ENCODE measurements at places on chromosomes 3 and 15. TPM values are rescaled to one million over a fixed set of nuclear protein-coding genes. Genes with fewer than 3 reads are reported as not detected.

The RASGRP1 gene
- 0.22 TPM for total RNA-seq

The SLC28A1 gene
- 0.12 TPM for total RNA-seq

The GLDN gene
- total RNA-seq, result 0.22 TPM

The FETUB gene
- total RNA-seq, result not detected

The PLSCR2 gene
- not detected for total RNA-seq

The LRRC2 gene
- total RNA-seq, result 7.4 TPM

The ITIH1 gene
- not detected for total RNA-seq

The VGLL4 gene
- 27.0 TPM for total RNA-seq

The SH2D7 gene
- total RNA-seq, result not detected

The WDR93 gene
- total RNA-seq, result under 0.01 TPM

The GPR171 gene
- total RNA-seq, result not detected

The EPHB1 gene
- 0.12 TPM for total RNA-seq

The SLC9C1 gene
- total RNA-seq, result 0.12 TPM

The GOLGA8R gene
- 1.9 TPM for total RNA-seq

The FSIP1 gene
- total RNA-seq, result 1.3 TPM

The RTP1 gene
- not detected for total RNA-seq

The TGM5 gene
- not detected for total RNA-seq

The RAB5A gene
- 65.5 TPM for total RNA-seq

The SLC35A5 gene
- 33.9 TPM for total RNA-seq

The ESYT3 gene
- 6.5 TPM for total RNA-seq

The FMN1 gene
- 11.0 TPM for total RNA-seq

The SKOR1 gene
- total RNA-seq, result 0.12 TPM

The MOBP gene
- under 0.01 TPM for total RNA-seq

The KBTBD12 gene
- total RNA-seq, result not detected

The LRRC28 gene
- 13.4 TPM for total RNA-seq

The ISL2 gene
- 0.12 TPM for total RNA-seq

The PARL gene
- total RNA-seq, result 30.6 TPM

The GNAT1 gene
- not detected for total RNA-seq

The CLRN1 gene
- not detected for total RNA-seq

The ATP2B2 gene
- total RNA-seq, result not detected

The MYLK gene
- total RNA-seq, result 611 TPM

The GOLGA8J gene
- total RNA-seq, result 0.11 TPM

The SHC4 gene
- 1.7 TPM for total RNA-seq

The DLEC1 gene
- 0.12 TPM for total RNA-seq

The TGM4 gene
- total RNA-seq, result not detected

The GASK1A gene
- total RNA-seq, result 2.2 TPM

The KLF15 gene
- total RNA-seq, result 1.5 TPM

The DUOX2 gene
- not detected for total RNA-seq

The CHRNA3 gene
- total RNA-seq, result not detected

The MNS1 gene
- total RNA-seq, result 1.5 TPM

The COLQ gene
- total RNA-seq, result 0.75 TPM

The BMF gene
- total RNA-seq, result 3.1 TPM

The HCLS1 gene
- total RNA-seq, result 2.5 TPM

The PP2D1 gene
- total RNA-seq, result not detected
